Activated CD4-positive, alpha-beta T cell treated with anti-CD3 and anti-CD28 coated beads, Interleukin-2, Interleukin-6, amounts not matched to agents 100 ng/mL and 50 ng/mL, durations not matched to agents 16 hours and 8 hours (primary cell): ENCODE measurements at places on chromosomes 1 and 21.
A peak's percentile ranks its signal among the peaks of the same experiment; 100 is the strongest.

- DNase-seq, result peak; percentile 83
Observed at GRCh38 chr1:20426923-20427322, 59.1 kb downstream of the CAMK2N1 start.

DNA sequence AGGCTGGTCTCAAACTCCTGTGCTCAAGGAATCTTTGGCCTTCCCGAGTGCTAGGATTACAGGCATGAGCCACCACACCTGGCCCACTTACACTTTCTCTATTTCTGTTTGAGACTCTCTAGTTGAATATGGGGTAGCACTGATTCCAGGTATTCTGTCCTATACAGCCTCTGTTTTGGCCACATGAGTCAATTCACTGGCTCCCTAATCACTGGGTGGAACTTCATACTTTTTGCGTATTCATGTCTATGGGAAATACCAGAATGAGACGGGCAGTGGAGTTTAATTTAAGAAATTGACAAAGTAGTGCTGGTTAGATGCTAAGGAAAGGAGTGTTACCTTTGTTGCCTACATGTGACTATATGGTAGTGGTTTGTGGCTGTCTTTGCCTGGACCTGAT is 35.5 kb downstream of the MACF1 start:
- no peak for DNase-seq

DNA sequence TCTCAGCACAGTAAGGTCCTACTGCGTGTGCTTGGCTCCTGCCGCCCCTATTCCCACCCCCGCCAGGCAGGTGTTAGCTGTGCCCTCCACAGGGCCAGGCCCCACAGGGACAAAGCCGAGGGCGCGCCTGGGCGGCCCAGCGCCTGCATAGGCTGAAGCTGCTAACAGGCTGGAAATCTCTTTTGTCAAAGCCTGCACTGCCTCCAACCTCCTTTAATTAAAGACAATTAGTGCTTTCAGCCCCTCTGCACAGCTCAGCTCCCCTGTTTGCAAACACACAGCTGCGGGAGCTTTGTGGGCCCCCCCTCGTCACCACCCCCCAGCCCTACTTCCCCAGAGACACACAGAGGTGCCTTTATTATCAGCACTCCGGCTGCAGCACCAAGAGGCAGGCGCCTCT is 95.9 kb downstream of the EPHB2 start:
- no peak for DNase-seq

DNA sequence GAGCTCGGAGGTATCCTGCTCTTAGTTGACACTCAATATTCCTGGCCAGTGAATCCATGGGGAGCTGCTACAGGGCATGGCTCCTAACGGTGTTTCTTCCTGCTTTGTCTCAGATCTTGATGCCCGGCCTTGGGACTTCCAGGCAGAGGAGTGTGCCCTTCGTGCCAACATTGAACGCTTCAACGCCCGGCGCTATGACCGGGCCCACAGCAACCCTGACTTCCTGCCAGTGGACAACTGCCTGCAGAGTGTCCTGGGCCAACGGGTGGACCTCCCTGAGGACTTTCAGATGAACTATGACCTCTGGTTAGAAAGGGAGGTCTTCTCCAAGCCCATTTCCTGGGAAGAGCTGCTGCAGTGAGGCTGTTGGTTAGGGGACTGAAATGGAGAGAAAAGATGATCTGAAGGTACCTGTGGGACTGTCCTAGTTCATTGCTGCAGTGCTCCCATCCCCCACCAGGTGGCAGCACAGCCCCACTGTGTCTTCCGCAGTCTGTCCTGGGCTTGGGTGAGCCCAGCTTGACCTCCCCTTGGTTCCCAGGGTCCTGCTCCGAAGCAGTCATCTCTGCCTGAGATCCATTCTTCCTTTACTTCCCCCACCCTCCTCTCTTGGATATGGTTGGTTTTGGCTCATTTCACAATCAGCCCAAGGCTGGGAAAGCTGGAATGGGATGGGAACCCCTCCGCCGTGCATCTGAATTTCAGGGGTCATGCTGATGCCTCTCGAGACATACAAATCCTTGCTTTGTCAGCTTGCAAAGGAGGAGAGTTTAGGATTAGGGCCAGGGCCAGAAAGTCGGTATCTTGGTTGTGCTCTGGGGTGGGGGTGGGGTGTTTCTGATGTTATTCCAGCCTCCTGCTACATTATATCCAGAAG is 16.7 kb downstream of the ALX3 start:
- peak; percentile 76 for DNase-seq

GRCh38 chr1:29473161-29473855 is 237.0 kb downstream of the PTPRU start:
- DNase-seq, result no peak

DNA sequence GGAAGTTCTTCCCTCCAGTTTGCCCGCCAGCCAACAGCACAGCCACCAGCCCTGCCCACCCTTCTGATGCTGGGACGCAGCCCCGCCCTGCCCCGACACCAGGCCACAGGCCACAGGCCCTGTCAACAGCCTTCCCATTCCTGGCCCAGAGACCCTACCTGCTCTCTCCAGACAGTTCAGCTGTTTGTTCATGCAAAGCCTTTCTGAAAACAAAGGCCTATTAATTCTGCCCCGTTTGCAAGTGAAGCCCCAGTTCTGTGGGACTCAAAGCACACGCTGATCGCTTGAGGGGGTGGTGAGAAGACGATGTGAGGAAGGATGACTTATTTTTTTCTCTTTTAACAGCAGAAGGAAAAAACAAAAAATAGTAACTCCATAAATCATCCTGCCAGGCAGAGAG is 55.4 kb upstream of the KIF26B start:
- DNase-seq, result no peak

DNA sequence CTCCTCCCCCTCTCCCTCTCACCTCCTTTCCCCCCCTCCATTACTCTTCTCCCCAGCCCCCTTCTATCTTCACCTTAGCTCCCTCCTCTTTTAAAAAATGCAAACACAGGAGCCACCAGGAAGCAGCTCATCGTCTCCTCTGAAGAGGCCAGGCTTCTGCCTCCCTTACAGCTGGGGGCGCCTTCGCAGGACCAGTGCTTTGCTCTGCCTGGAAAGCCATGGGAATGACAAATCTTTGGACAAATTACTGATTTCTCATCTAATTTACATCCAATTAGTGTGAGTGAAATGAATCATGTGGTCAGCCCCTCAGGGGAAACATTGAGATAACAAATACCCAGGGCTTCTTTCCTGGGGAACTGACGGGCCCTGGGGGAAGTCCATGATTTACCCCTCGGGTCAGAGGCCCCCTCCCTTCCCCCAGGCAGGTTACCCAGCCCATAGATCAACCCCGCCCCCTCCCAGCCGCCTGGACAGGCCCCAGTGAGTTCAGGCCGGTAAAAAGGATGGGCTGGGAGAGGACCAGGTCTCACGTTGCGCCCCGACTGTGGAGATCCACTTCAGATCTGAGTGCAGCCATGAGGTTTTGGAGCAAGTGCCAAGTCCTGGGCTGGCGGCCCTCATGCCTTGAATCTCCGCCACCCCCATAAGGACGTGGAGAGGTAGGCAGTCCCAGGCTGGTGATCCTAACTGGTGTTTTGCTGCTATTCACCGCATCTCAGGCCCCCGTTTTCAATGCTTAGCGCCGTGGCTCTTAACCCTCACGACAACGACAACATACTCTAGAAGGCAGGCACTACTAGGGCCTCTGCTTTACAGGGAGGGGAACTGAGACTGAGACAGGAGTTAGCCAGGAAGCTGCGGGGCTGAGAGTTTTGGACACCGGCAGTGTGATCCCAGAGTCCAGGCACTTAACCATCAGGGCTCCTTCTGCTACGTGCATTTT is 300.8 kb downstream of the RRAGC start:
- no peak for DNase-seq

- peak; percentile 39 for DNase-seq
Observed at GRCh38 chr1:196660852-196661251, 9.0 kb downstream of the CFH start.

DNA sequence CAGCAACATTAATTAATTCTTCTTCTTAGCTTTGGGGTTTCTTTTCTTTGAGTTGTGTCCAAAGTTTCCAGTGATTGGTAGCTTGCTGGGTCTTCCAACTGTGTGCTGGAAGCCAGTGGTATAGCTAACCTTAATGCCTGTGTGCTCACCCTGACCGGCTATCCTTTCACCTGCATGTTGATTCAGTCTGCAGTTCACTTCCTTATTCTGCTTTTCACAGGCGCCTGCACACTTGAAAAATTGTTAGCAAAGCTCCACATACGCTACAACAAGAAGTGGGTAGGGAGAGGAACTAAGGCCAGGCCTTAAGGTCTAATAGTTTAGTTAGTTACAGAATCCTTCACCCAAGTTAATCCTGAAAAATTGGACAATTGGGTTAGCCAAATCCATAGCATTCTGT is 35.7 kb downstream of the NCF2 start:
- DNase-seq, result no peak

GRCh38 chr1:153939476-153939875 is 7.0 kb downstream of the DENND4B start:
- no peak for DNase-seq
